ENCODE measurements at places on chromosomes 16 and 17.
A peak's percentile ranks its signal among the peaks of the same experiment; 100 is the strongest.

DNA sequence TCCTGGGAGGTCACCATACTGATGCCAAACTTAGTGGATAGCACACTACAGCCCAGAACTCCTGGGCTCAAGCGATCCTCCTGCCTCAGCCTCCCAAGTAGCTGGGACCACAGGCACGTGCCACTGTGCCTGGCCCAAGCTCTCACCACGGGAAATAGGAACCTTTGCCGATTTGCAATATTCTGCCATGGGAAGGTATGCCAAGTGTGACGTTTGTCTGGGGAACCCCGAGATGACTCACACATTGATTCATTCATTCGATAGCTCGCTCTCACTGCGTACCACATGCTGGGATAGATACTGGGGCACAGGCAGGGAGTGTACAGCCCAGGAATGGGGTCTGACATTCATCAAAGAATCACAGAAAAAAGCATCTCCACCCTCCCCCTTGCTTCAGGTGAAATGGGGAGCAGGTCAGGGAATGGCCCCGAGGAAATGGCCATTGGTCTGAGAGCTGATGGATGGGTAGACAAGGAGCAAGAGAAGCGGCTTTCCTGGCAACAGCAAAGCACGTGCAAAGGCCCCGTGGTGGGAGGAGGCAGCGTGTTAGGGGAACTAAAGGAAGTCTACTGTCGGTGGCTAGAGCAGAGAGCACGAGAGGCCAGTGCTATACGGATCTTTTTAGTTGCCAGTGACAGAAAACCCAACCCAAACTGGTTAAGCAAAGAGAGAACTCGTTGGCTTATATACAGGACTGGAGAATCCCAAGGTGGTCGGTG is 44.1 kb downstream of the DNAH17 start:
- DNase-seq = peak; percentile 92

DNA sequence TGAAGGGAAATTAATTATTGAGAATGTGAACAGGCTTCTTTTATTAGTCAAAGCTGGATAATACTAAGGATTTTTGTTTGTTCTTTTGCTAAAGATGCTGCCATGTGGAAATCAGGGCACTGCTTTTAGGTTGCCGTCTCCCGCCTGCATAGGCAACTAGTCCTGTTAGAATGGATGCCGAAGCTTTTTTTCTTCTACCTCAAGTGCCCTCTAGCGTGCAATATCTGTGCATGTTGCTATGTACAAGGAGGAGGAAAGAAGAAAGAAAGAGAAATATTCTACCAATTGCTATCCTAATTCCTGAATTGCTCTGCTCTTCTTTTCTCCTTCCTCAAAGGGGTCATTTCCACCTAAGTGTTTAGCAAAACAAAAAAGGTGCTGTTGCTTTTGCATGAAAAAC is 5.2 kb upstream of the CDH8 start:
- DNase-seq = peak; percentile 3

DNA sequence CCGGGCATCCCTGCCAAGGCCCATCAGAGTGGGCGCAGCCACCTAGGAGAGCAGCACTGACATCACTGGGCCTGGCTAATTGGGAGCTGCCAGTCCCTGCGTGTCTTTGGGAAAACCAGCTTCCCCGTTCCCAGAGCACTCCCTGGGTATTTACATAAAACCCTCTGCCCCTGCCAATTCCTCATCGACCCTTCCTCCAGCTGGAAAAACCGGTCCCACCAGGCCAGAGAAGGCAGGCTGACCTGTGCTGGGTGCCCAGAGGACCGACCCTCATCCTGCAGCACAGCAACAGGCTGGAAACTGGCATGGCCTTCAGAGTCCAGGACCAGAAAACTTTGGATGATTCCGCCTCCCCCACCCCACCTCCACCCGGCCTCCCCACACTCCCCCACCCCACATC is 8.2 kb upstream of the FOXN1 start:
- DNase-seq = no peak

GRCh38 chr17:4488989-4489595 is 9.6 kb upstream of the SPNS2 start:
- DNase-seq = no peak

DNA sequence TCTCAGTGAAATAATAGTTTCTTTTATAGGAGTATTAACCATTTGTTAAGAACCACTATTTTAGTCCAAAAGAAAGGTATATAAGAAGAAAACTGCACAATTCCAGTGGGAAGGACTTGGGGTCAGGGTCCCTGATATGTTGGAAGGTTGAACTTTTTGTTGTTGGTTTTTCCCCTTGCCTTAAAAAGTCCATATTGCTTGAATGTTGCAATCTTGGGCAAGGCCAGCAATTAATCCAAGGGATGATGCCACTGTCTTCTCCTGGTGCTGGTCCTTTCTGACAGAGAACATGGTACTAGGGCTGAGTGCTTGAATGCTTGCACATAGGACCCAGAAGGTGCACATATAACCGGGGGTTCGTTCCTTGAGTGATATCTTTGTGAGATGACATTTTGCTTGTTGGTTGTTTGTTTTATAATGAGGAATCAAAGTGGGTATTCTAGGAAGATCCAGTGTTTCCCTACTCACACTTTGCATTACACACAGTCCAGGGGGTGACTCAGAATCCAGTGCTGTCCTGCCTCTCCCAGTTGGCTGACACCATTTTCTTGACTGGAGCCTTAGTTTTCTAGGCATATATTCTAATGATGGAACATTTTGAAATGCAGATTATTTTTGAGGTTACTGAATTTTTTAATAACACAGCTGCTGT is 54.9 kb downstream of the SIAH1 start:
- DNase-seq = peak; percentile 53

GRCh38 chr17:50034498-50035364 is 21.2 kb upstream of the ITGA3 start:
- no peak for DNase-seq
